ENCODE measurements at places on chromosomes 7 and 10.

GRCh38 chr7:48274662-48275061, 103.4 kb downstream of the ABCA13 start:
- no peak for DNase-seq

GRCh38 chr10:132677473-132678227, 108.3 kb downstream of the NKX6-2 start:
- no peak for DNase-seq

DNA sequence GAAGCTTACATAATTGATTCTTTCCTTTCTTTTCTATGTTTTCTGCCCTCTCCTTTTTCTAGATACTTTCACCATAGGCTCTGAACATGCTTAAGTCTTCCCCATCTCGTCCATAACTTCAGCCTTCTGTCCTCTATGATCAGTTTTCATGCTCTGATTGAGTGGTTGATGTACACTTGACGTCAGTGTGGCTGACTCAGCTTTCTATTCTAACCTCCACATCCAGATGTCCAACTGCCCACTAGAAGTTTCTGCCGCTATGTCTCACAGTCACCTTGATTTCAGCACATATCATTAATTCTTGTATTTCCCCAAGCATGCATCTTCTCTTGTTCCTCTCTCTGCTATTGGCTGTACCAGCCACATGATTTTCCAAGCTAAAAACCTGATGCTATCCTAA, 15.0 kb downstream of the CDK14 start:
- DNase-seq: no peak

GRCh38 chr7:34155220-34155908, 250.0 kb downstream of the BMPER start:
- DNase-seq: no peak

DNA sequence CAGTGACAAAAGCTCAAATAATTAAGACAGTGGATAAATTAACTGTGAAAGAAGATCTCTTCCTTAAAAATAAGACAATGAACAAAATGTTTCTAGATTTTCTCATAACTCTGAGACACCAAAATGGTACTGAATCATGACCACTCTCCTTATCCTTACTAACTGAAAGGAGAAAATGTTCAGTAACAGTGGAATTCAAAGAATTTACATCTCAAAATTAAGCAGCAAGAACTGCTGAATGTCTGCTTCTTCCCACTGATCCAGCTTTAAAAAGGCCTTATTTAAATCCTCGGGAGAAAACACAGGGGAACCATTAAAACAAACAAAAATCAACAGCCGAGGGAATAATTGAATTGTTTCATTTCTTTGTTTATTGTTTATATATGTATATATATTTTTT, 27.3 kb upstream of the PLXDC2 start:
- no peak for DNase-seq

GRCh38 chr7:82481499-82482097, 38.0 kb upstream of the CACNA2D1 start:
- DNase-seq: no peak

GRCh38 chr7:139603282-139603681, 79.8 kb downstream of the CLEC2L start:
- DNase-seq: no peak

- DNase-seq: no peak
These were observed 259.5 kb upstream of the NPY start for GRCh38 chr7:24024276-24025068.

GRCh38 chr7:101173752-101174244, 6.3 kb downstream of the NAT16 start:
- DNase-seq: peak; percentile 48

DNA sequence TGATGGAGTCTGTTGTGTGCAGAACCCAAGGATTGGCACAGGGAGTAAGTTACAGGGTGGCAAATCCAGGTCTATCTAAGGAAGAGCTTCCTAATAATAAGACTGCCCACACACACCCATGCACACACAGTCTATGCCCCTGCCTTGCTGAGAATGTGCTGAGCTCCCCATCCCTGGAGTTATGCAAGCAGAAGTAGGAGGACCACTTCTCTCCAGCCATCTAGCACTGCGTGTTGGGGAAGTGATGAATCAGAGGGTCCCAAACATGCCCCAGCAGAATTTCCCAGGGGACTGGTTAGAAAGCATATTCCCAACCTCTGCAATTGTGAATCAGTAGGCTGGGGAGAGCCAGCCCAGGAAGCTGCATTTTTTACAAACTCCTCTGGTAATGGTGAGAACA, 117.2 kb downstream of the CDH23 start:
- no peak for DNase-seq

GRCh38 chr7:128739990-128740682, 977 bp downstream of the CALU start:
- DNase-seq: no peak

GRCh38 chr10:88490231-88490980, 92.7 kb downstream of the RNLS start:
- DNase-seq: no peak

DNA sequence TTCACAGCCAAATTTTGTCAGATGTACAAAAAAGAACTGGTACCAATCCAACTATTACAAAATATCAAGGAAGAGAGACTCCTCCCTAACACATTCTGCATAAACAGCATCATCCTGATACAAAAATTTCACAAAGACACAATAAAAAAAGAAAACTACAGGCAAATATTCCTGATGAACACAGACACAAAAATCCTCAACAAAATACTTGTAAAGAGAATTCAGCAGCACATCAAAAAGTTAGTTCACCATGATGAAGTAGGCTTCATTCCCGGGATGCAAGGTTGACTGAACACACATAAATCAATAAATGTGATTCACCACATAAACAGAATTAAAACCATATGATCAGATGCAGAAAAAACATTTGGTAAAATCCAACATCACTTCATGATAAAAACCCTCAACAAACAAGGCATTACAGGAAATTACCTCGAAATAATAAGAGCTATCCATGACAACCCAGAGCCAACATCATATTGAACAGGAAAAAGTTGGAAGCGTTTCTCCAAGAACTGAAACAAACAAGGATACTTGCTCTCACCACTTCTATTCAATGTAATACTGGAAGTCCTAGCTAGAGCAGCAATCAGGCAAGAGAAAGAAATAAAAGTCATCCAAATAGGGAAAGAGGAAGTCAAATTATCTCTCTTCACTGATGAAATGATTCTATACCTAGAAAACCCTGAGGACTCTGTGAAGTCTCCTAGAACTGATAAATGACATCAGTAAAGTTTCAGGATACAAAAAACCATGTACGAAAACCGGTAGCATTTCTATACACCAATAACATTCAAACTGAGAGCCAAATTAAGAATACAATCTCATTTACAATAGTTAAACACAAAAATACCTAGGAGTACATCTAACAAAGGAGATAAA, 223.1 kb downstream of the REEP3 start:
- no peak for DNase-seq

DNA sequence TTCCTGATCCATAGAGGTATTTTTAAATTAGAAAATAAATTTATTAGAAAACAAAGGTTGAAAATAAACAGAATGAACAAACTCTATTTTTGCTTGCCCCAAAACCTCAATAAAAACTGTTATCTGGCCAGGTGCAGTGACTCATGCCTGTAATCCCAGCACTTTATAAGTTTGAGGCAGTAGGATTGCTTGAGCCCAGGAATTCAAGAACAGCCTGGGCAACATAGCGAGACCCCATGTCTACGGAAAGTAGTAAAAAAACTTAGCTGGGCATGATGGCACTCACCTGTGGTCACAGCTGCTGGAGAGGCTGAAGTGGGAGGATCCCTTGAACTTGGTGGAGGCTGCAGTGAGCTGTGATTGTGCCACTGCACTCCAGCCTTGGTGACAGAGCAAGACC, 10.3 kb downstream of the SLK start:
- no peak for DNase-seq

- no peak for DNase-seq
These were observed 135.9 kb upstream of the PODXL start for GRCh38 chr7:131692131-131692960.

GRCh38 chr7:38975944-38976392, 1.7 kb upstream of the POU6F2 start:
- no peak for DNase-seq
